ENCODE measurements at places on chromosomes 7 and 10. TPM values are rescaled to one million over a fixed set of nuclear protein-coding genes. Genes with fewer than 3 reads are reported as not detected.

Gene GPR158
- total RNA-seq = 0.05 TPM

Gene TEX47
- total RNA-seq = not detected

Gene PAPOLB
- total RNA-seq = not detected

Gene ADAMTS14
- 0.09 TPM for total RNA-seq

Gene HOXA2
- 0.84 TPM for total RNA-seq

Gene NPC1L1
- 0.03 TPM for total RNA-seq

Gene SEC24C
- 57.2 TPM for total RNA-seq

Gene CISD1
- total RNA-seq = 50.1 TPM

Gene ADRA2A
- total RNA-seq = 0.02 TPM

Gene ODAD2
- total RNA-seq = 0.13 TPM

Gene HOXA10
- 6.8 TPM for total RNA-seq
